ENCODE measurements at places on chromosomes 13 and 19.

DNA sequence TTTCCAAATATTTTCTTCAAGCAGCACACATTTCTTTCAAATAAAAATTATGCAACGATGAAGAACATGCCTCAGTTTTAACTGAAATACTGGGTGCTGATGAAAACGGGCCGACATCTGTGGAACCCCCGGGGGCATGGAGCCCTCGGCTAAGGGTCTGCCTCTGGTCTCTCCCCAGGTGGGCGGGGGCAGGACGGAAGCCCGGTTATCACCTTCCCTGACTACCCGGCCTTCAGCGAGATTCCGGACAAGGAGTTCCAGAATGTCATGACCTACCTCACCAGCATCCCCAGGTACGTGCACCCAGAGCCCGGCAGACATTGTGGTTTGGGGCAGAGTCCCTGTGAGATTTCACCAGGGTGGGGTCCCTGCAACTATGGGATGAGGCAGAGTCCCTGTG lies 55.5 kb downstream of the MCF2L start:
- no peak for DNase-seq

- DNase-seq, result no peak
Measured at GRCh38 chr13:109374609-109375200, 411.7 kb downstream of the IRS2 start.

DNA sequence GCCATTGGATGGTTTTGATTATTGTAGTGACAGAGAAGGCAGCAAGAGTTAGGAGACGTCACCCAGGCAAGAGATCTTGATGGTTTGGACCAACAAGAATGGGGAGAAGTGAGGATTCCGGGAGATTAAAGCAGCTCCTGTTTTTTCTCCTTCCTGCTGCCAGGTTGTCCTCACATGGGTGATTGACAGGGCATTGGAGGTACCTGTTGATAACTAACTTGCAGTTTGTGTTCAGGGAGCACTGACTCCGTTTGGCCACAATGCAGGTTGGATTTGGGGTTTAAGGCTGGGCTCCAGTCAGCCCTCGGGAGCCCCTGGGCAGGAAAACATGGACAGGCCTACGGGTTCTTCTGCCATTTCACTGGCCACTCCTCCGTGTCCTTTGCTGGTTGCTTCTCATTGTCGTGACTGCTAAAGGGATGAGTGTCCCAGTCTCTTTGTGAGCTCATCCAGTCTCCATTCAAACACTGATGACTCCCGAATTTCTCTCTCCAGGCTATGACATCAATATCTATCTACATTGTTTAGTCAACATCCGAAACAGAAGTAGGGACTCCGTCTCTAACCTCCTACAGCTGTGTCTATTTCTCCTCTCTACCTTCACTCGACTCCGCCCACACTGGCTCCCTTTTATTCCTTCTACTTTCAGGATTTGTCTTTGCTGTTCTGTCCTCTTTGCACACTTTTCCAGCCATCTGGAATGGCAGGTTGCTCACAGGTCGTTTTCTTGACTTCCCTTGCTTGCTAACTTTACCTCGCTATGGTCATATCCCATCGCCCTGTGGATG lies 1.3 kb upstream of the PTOV1 start:
- DNase-seq, result no peak

- no peak for DNase-seq
Measured at GRCh38 chr13:43986421-43986981, 106.8 kb downstream of the LACC1 start.

- DNase-seq, result no peak
Measured at GRCh38 chr19:28582344-28582743, 630.6 kb downstream of the UQCRFS1 start.

DNA sequence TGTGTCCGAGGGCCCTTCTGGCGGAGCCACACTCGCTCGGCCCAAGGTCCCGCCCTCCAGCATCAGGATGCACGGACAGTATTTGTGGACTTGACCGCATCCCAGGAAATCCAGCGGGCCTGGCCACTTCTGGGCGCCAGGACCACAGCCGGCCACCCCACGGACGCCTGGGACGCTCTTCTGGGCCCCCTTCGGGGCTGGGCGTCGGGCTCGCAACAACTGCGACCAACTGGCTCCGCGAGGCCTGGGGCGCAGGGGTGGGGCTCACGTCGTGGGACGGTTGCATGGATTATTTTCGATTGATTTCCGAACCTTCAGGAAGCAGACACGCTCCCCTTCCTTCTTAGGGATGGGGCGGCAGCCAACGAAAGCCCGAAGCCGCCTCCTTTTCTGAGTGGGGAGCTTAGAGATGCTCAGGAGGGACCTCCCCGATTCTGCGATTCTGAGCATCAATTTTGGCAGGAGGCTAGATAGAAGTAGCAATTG lies 521 bp upstream of the NUP58 start:
- DNase-seq, result no peak

GRCh38 chr13:34886121-34886875 lies 55.8 kb upstream of the NBEA start:
- no peak for DNase-seq

- DNase-seq, result no peak
Measured at GRCh38 chr13:97464561-97464960, 30.6 kb downstream of the RAP2A start.

DNA sequence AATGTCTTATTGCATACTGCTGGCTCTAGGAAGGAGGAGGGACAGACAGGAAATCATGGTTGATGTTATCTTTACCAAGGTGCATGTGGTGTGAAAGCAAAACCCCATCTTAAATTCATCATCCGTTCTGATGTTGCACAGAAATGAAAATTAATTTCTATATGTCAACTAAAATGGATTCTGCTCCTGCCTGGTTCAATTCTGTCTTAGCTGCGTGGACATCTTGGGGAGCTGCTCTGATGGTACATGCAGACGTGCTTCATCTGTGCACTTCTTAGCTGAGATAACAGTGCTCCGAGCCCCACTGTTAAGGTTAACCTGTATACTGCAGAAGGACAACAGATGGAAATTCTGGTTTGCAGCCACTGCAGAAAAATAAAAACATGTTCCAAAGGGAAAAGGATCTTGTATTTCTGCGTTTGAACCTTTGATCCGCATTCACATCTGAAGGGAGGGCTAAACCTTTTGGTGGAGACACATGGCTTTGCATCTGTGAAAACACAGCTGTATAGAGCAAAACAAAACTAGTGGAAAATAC lies 155.6 kb downstream of the TM9SF2 start:
- DNase-seq, result peak; percentile 78

GRCh38 chr13:79477968-79478367 lies 3.0 kb upstream of the NDFIP2 start:
- DNase-seq, result no peak

- DNase-seq, result no peak
Measured at GRCh38 chr13:42255886-42256285, 16.1 kb upstream of the AKAP11 start.

GRCh38 chr19:54268936-54269335 lies 11.9 kb upstream of the LILRB5 start:
- no peak for DNase-seq

DNA sequence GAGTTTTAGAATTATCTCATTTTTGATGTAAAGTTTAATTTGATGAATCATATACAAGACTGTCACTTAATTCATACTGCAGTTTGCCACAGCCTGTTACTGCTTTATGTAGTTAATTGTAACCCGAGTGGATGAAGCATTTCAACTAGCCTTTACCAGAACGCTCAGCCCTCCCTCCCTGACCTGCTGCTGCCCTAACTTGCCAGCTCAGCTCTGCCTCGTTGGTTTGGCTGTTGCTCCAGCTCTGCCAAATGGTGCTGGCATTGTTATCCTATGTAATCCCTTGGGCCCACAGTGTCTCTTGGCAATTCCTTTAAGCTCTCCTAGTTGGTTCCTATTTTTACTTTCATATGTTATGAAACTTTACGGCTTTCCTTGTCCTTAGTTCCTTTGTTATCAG lies 113.3 kb downstream of the LMO7 start:
- DNase-seq, result no peak

GRCh38 chr13:106310291-106310865 lies 225.1 kb downstream of the EFNB2 start:
- no peak for DNase-seq

- no peak for DNase-seq
Measured at GRCh38 chr13:44015118-44015517, 135.4 kb downstream of the LACC1 start.

GRCh38 chr19:28284389-28284788 lies 928.6 kb downstream of the UQCRFS1 start:
- no peak for DNase-seq

- DNase-seq, result peak; percentile 51
Measured at GRCh38 chr19:5949792-5950305, 28.1 kb downstream of the RANBP3 start.

DNA sequence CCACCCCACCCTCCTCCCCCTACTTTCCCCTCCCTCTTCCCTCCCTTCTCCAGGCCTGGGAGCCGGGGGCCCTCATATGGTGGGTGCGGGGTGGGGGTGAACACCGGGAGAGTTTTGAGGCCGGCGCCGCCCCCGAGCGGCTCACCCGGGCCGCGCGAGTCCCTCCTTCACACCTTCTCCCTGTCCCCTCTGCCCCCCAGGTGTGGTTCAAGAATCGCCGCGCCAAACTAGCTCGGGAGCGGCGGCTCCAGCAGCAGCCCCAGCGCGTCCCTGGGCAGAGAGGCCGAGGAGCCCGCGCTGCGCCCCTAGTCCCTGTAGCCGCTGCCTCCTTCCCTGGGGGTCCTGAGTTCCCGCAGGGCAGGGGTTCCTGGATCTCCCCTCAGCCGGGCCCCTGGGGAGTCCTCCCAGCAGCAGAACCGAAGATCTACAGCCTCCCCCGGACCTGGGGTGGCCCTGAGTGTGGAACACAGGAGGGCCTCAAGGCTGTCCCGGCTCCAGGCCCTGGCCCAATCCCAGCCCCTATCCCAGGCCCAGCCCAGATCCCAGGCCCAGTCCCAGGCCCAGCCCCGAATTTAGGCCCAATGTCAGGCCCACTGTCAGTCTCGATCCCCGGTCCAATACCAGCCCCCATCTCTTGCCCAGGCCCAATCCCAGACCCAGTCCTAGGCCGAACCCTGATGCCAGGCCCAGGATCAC lies 1.7 kb downstream of the TPRX2 start:
- DNase-seq, result no peak

- DNase-seq, result no peak
Measured at GRCh38 chr13:87259479-87260083, 411.6 kb upstream of the SLITRK5 start.

GRCh38 chr13:41694545-41695301 lies 237.4 kb downstream of the RGCC start:
- no peak for DNase-seq

- no peak for DNase-seq
Measured at GRCh38 chr13:75400775-75401174, 81.2 kb downstream of the TBC1D4 start.

- DNase-seq, result peak; percentile 6
Measured at GRCh38 chr13:113029487-113030258, 60.7 kb downstream of the MCF2L start.

GRCh38 chr13:20305587-20305986 lies 73.5 kb upstream of the GJB6 start:
- DNase-seq, result no peak

- DNase-seq, result no peak
Measured at GRCh38 chr13:43961909-43962308, 82.2 kb downstream of the LACC1 start.

DNA sequence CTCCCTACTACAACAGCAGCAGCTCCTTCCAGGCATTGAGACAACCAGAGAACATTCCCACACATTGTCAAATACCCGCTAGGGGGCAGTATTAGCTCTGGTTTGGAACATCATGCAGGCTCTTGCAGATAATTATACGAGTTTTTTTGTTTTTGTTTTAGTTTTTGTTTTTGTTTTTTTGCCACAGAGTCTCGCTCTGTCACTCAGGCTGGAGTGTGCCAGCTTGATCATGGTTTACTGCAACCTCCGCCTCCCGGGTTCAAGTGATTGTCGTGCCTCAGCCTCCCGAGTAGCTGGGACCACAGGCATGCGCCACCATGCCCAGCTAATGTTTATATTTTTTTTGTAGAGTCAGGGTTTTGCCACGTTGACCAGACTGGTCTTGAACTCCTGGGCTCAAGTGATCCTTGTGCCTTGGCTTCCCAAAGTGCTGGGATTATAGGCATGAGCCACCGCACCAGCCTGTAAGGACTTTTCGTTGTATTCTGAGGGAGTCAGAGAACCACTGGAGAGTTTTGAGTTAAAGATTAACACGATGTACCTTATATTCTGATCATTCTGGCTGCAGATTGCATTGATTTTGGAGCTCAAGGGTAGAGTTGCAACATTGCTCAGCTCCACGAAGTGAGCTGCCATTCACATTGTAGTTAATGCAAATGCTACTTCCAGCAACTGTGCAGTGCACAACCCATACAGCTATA lies 41.7 kb upstream of the CEACAM20 start:
- DNase-seq, result peak; percentile 29

DNA sequence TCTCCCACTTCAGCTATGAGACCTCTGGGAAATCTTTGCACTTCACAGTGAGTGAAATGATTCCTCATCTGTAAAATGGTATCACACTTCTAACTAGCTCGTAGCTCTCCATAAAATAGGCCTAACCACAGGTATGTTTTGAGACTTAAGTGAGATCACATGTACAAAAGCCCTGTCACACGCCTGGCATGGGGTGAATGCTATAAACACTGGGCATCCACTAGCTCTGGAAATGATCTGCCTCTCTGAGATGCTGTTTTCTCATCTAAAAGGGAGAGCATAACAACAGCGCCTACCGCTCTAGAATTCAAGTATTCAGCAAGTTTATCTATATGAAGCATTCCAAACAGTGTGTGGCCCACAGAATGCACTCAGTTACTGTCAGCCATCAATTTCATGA lies 2.2 kb downstream of the AKT2 start:
- DNase-seq, result no peak

DNA sequence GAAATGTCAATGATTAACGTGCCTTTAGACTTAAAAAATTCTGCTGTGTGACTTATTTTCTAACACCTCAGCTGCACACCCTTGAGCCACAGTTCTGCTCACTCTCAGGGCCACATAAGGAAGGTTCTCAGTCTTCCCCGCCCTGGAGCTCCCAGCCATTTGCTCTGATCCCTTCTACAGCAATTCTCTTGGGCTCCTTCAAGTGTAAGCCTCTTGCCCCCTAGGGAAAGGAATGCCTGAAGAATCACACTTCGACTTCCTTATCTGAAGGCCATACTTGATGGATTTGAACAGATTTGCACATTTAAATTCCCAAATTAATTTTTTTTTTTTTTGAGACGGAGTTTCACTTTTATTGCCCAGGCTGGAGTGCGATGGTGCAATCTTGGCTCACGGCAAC lies 44.2 kb downstream of the RASA3 start:
- DNase-seq, result no peak

DNA sequence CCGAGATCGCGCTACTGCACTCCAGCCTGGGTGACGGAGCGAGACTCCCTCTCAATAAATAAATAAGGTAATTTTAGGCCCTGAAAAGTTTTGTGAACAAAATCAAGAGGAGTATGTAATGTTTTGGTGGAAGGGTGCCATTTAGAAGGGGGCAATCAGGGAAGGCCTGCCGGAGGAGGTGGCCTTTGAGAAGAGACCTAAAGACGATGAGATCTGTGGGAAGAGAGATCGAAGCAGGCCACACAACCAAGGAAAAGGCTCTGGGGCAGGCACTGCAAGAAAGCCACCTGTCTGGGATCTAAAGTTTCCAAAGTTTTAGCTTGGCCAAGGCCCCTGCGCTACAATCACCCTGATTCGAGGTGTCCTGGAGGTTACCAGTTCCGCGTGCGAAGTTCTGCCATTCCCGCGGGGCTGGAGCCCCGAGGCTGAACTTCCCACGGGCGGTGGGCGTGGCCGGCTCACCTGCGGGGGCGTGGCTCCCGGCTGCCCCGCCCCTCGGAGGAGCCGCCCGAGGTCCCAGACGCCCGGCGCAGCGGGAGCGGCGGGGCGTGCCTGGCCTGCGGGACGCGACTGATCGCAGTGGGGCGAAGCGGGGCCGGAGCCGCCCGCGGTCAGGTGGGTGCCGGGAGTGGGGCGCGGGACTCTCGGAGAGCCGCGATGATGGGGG lies at the start of gene KLC3:
KLC3 (plus strand) TSS at position 519 of the 667 bp plus-strand sequence. CDS start 4,792 bp downstream, outside the sequence.
- peak; percentile 18 for DNase-seq
